RKO (cell line): ENCODE measurements at places on chromosomes 4 and X.

GRCh38 chr4:116539744-116540143 is 545.6 kb downstream of the TRAM1L1 start:
- no peak for DNase-seq

- no peak for DNase-seq
Measured at GRCh38 chr4:99062120-99062519, 26.5 kb downstream of the ADH5 start.

- DNase-seq = no peak
Measured at GRCh38 chr4:35025152-35025834, 1219.0 kb downstream of the ARAP2 start.

DNA sequence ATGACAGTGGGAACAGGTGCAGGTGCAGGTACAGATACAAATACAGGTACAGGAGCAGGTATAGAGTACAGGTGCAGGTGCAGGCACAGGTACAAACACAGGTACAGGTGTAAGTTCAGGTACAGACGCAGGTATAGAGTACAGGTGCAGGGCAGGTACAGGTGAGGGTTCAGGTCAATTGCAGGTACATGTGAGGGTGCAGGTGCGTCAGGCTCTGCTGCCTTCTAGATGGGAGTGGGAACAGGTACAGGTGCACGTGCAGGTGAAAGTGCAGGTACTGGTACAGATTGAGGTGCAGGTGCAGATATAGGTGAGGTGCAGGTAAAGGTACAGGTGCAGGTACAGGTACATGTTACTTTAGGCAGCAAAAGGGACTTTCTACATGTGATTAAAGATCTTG is 85.7 kb downstream of the CRLF2 start:
- no peak for DNase-seq
